Naive B cell (primary cell): ENCODE measurements at places on chromosomes 2 and 18. TPM values are rescaled to one million over a fixed set of nuclear protein-coding genes. Genes with fewer than 3 reads are reported as not detected.

Gene THADA
- 20.2 TPM for polyA plus RNA-seq

Gene PCARE
- not detected for polyA plus RNA-seq

Gene ALK
- not detected for polyA plus RNA-seq

- no peaks in the 10 kb centered on the region for H3K4me1 ChIP-seq
- DNase-seq = no peak
- no peak overlapping the region for H3K4me3 ChIP-seq
- no peak overlapping the region for H3K27ac ChIP-seq
These were observed 451.3 kb upstream of the FAM98A start for GRCh38 chr2:34050413-34050812.
